ENCODE measurements at places on chromosomes 1 and 21.

- DNase-seq, result no peak
Observed at GRCh38 chr1:230772457-230773395, 25.5 kb downstream of the CAPN9 start.

DNA sequence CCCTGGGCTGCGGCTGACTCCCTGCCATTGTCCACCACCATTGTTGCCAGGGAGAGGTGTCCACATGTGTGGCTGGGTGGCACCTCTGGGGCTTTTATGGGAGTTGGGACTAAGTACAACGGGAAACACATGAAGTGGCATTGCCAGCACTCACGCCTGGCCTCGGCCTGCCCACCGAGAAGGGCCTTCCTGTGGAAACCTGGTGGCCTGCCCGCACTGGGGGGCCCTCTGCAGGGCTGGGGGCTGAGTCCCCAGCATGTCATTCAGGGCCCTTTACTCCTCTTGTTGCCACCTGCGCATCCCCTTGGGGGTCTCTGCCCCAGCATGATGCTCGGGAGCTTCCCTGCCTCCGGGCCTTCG, 35.5 kb upstream of the RUNX3 start:
- no peak for DNase-seq

DNA sequence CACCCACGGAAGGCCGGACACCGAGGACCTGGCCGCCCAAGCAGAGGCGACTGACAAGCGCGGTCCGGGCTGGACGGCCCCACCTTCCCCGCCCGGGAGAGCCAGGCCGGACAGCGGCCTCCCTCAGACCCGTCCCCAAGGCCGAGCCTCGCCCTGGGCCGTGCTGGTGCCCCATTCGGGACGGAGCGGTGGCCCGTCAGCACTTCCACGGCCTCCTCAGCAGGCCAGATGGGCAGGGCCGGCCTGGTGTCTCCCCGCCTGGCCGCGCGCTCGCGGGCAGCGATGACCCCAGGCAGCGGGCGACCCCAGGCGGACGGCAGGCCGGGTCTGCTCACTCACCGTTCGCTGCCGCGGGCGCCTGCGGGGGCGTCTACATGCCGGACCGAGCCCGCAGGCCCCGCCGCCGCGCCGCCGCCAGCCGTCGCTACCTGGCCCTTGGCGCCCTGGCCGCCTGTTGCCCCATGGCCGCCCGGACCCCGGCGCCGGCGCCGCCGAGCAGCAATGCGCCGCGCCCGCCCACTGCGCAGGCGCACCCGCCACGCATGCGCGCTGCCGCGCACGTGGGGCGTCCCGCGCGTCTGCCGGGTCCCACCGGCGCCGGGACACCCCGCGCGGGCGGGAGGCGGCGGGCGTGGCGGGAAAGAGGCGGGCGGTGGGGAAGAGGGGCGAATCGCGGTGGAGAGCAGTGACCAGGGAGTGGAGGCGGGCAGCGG, at the start of gene NADK:
TSS of gene NADK (minus strand) at position 521 of the 713 bp plus-strand sequence. CDS start 13,064 bp downstream, outside the sequence.
- peak; percentile 37 for DNase-seq

GRCh38 chr1:147273409-147274336, 31.2 kb downstream of the CHD1L start:
- no peak for DNase-seq

DNA sequence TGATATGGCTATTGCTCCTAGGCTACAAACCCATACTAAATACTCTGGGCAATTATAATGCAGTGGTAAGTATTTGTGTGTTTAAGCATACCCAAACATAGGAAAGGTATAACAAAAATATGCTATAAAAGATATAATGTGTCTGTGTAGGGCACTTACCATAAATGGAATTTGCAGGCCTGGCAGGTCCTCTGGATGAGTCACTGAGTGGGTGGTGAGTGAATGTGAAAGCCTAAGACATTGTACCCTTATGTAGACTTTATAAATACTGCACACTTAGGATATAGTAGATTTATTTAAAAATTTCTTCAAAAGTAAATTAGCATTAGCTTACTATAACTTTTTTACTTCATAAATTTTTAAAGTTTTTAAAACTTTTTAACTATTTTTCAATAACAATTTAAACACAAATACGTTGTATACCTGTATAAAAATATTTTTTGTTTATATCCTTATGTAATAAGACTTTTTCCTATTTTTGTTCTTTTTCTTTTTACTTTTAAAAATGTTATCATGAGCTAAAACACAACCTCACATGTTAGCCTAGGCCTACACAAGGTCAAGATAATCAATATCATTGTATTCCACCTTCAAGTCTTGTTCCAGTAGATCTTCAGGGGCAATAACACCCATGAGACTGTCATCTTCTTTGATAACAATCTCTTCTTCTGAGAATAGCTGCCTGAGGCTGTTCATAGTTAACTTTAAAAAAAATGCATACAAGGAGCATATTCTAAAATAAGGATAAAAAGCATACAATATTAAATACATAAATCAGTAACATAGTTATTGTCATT, 306.3 kb upstream of the RGS18 start:
- DNase-seq, result no peak

GRCh38 chr1:8822373-8823294, 5.2 kb upstream of the RERE start:
- DNase-seq, result no peak

GRCh38 chr1:209600541-209600940, 17.0 kb downstream of the CAMK1G start:
- DNase-seq, result no peak

- no peak for DNase-seq
Observed at GRCh38 chr1:218711884-218712674, 366.9 kb downstream of the TGFB2 start.

GRCh38 chr1:155188268-155188667, 14.6 kb downstream of the TRIM46 start:
- no peak for DNase-seq

GRCh38 chr21:43758111-43758641, 17.9 kb downstream of the CSTB start:
- DNase-seq, result no peak

DNA sequence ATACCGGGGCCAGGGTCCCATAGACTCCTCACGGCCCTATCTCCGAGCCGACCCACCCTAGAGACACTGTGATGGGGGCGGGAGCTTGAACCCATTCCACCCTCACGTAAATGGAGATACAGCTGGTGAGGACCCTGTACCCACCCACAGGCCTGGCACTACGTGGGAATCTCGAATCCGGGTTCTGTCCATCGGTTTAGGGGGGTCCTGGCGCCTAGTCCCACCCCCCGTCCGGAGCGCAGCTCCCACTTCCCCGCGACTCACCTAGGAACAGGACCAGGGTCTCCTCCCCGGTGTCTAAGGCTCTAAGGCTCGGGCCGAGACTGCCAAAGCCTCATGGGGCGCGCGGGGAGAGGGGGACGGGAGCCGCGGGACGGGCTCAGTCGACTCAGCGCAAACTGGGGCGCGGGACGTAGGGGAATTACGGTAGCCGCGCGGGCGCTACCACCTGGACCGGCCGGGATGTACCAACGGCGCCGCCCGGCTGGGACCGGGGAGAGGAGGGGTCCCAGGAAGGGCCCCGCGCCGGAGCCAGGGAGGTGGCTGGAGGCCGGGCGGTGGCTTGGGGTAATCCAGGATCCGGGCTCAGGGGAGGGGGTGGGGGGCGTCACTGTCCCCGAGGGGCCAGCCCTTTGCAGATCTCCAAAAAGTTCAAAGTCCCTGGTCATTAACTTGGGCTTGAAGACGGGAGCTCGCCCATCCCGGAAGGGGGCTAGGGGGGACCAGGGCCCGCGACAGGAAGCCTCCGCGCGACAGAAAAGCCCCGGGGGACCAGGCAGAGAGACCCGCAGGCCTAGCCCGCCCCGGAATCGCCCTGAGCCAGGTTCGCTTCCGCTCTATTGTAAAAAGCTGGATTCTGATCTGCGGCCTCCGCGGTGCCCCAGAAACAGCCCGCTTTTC, 1.0 kb downstream of the PLEKHG5 start:
- no peak for DNase-seq

GRCh38 chr1:194487172-194487571, 1300.8 kb upstream of the B3GALT2 start:
- no peak for DNase-seq

GRCh38 chr1:9190234-9190633, 44.3 kb upstream of the H6PD start:
- DNase-seq, result no peak

GRCh38 chr1:212355230-212355969, 59.3 kb downstream of the PACC1 start:
- DNase-seq, result no peak

DNA sequence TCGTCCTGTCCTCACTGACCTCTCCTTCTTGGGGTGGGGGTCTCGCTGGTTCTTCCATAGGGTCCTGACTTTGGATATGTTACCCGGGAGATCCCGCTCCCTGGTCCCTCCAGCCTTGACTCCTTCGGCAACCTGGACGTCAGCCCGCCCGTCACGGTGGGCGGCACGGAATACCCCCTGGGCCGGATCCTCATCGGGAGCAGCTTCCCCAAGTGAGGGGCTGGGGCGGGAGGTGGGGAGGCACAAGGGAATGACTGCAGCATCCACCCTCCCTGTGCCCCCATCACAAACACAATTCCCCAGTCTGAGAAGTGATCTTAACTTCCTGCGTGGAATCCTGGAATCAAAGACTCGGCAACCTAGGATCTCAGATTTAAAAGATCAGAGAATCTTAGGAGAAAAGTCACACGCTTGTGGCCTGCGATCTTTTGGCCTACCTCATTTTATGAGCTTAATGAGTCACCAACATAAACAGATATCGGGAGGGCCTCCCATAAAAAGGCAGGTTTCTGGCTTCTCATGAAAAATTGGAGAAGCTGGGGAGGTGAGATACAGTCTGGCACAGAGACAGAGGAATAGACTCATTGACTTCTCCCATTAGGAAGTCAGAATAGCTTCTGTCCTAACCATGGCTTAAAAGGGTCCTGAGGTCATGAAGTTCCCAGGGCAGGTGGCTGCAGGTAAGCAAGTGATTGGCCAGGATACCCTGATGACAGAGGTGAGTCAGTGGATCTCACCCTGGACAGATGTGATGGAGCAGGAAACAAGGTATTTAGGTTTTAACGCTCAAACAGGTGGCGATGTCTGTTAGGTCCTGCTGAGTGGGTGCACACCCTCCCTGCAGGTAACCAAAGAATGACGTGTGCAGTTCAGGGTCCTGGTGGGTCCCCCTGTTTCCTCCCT, 15.9 kb upstream of the PADI3 start:
- no peak for DNase-seq

GRCh38 chr1:39648496-39648895, 9.1 kb upstream of the HEYL start:
- no peak for DNase-seq

DNA sequence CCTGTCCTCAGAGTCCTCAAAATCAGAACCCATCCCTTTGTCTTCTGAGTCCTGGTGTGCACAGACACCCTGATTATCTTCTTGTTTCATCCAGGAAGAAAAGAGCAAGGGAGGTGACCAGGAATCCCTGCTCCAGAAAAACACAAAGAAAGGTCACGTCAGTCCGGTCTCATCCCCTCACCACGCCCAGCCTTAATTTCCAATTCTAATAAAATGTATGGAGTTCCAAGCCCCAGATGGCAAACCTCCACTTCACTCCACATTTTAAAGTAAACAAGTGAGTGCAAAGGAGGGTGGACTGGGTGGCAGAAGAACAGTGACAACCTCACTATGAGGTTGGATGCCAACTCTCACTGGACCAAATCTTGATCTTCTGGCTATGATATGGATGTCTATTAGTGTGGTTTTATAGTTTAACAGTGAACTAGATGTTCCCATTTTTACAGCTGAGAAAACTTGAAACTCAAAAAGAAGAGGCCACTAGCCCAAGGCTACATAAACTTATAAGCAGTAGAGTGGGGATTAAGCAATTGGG, 22.0 kb downstream of the ZNF697 start:
- no peak for DNase-seq
